ENCODE measurements at places on chromosomes 6 and 20.

DNA sequence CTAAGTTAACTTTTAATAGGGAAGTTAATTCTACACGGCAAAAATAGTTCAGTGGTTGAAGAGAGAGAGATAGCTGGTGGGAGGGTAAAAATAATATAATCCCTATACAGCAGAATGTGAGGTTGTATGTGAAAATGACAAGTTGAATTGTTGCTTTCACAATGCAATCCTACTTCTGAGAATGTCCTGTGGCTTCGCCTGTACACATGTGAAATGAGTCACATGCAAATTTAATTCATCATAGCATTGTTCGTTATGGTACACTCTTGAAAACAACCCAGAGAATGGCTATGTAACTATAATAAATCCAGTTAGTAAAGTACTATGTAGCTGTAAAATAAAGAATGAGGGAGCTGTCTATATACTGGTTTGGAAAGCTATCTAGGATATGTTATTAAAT lies 46.0 kb upstream of the HINT3 start:
- DNase-seq: no peak

- DNase-seq: no peak
These were observed 944.8 kb upstream of the CITED2 start for GRCh38 chr6:140319209-140319608.

GRCh38 chr6:164247106-164247505 lies 832.6 kb downstream of the QKI start:
- no peak for DNase-seq

DNA sequence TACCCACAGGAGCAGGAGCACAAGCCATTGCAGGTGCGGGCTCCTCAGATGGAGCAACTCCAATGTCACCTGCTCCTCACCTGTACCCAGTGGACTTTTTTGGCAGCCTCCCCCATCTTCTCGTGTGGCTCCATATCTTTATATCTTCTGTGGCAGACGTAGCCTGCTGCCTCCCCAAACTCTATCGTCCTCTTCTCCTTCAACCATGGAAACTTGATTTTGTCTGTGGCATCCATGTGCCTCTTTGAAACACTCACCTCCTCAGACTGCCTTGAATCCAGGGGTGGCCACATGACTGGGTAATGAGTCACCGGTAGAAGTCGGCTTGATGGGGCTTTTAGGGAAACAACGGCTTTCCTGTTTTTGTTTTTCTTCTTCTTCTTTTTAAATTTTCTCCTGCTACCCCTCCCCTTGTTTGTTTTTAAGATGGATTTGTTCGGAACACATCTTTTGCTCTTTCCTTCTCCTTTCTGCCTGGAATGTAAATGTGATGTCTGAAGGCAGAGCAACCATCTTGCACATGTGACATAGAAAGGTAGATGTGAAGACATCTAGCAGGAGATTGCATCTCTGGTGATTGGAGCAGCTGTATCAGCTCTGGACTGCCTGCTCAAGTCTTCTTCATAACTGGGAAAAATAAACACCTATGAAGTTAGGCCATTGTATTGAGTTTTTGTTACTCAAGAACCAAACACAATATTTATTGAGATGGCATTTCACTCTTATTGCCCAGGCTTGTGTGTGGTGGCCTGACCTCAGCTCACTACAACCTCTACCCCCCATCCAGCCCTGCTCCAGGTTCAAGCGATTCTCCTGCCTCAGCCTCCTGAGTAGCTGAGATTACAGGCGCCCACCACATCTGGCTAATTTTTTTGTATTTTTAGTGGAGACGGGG lies 69.9 kb upstream of the DDR1 start:
- DNase-seq: no peak

DNA sequence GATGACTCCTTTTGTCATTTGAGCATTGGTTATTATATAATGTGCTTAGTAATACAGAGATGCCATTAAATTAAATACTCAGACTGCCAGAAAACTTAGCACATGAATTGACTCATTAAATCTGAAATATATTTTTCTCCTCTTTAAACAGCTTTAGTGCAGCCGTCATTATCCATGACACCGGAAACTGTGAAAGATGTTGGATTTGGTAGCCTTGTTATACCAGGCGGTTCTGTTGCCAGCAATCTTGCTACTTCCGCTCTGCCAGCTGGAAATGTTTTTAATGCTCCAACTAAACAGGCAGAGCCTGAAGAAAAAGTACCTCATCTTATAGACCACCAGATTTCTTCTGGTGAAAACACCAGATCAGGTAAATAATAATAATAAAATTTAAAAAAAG lies 97.6 kb downstream of the SCAF8 start:
- no peak for DNase-seq

DNA sequence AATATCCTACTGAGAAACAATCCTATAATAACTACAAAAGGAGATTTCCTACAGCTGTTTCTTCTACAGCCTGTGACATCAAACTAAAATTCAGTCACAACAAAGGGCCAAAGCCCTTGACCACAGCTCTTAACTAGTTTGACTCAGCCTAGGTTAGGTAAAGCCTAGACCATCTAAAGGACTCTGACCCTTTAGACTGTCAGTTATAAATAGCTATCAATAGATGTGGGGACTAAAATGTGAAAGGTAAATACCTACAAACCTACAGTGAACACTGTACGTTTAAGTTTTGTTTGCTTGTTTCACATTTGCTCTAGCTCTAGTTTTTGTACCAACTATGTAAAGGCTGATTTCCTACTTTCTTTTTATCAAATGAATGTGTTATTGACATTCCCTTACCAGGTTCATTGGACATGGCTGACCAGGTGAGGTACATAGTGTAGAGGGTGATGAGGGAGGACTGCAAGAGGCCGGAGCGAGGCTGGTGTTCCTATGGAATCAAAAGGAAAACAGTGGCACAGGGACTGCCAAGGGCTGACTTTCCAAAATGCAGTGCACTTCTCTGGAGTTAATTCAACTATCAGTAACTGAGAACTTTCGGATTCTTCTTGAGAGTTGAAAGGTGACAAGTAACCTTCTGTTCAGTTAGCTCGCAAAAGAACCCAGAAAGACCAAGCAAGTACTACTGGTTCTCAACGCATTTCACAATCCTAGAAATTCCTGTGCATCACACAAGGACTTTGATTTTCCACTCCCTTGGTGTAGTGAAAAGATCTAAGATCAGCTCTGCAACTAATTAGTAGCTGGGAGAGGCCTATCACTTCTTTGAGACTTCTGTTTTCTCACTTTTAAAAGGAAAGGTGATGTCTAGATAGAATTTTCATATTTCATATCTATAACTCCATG lies 17.2 kb downstream of the SERINC3 start:
- no peak for DNase-seq

DNA sequence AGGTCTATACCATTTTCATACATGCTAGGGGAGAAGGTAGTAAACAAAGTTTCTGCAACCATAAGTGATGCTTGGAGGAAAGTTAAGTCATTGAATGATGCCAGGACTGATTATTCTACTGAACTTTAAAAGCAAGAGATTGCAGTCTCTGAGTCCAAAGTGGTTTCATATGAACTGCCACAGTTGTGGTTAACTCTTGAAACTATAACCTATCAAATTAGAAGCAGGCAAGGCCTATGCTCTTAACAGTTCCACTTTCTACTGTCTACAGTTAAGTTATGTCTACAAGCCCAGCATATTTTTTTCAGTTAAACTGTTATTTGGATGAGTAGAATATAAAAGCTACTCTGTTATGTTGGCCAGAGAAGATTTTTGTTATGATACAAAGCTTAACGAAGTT lies 326.5 kb upstream of the RUNX2 start:
- no peak for DNase-seq

- no peak for DNase-seq
These were observed 30.1 kb upstream of the APMAP start for GRCh38 chr20:25022680-25023079.

GRCh38 chr6:31580438-31580740 lies 1.8 kb downstream of the LTB start:
- DNase-seq: no peak

DNA sequence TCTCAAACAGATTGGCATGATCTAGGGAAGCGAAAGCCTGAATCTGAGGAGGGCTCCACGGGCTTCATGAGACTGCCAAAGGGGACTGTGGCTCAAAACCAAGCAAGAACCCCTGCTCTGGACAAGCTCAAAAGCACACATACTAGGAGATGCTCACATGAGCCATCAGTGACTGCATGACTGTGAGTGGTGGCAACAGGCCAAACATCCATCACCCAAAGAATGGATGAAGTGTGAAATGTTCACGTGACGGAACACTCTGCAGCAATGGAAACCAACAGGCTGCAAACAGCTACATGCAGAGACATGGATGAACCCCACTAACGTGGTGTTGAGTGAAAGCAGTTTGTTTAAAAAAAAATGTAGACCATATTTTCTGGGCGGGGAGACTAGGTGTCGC lies 136.3 kb downstream of the PREX1 start:
- no peak for DNase-seq

DNA sequence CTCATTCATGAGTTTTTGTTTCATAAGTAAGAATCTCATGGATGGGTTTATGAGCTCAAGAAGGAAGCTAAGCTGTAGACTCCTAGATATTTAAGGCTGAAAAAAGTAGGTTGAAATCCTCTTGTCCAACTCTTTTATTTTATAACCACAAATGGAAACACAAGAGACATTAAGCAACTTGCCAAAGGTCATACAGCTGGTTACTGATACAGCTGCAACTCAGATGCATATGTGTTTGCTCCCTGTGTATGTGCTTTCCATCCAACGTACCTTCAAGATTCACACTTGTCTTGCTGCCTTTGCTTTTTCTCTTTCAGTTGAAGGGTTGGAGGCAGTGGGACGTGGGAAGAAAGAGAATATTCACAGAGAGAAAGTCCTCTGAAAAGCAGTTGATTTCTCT lies 153.5 kb upstream of the STMND1 start:
- no peak for DNase-seq

GRCh38 chr20:3739926-3740451 lies 7.5 kb downstream of the HSPA12B start:
- DNase-seq: no peak

DNA sequence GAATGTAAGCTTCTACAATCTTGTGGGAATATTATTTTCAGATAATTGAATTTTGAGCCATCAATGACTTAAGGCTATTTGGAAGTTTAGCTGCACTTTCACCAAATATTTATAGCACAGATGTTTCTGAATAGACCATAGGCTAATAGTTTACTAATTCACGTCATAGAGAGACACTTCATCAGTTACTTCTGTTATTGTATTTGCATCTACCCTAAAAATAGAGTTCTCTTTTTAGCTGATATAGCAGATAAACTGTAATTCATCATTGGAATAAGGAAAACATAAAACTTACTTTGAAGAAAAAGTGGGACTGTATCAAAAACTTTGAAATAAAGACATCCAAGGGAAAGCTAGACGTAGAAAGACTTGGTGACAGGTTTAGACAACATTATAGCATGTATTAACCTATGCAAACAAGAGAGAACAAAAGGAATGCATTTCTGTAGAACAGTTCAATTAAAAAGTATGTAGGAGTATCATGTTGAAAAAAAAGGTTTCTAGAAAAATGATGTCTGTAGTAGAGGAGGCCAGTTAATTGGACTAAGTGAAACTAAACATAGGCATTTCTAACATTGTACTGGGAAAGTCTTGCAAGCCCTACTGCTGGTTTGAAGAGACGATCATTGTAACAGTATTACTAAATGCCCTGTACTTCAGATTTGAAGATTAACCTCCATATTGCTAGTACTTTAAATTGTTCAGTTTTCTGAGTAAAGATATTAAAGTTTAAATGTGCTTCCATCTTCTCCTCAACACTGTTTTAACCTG lies 123.3 kb downstream of the ZFAND3 start:
- no peak for DNase-seq

DNA sequence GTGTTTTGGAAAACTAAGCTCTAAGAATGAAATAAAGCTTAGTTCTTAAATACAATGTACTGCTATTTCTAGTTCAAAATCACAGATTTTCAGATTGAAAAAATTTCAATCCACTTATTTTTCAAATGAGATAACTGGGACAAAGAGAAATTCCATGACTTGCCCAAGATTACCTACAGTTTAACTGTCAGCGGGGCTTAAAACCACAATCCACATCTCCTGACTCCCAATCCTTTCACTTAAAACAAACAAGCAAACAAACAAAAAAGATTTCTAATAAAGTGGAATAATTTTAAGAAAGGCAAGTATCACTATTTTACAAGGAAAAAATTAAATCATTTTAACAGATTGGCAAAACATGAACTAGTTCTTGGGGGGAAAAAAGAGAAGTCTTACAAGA lies 4.2 kb downstream of the PHIP start:
- DNase-seq: no peak

DNA sequence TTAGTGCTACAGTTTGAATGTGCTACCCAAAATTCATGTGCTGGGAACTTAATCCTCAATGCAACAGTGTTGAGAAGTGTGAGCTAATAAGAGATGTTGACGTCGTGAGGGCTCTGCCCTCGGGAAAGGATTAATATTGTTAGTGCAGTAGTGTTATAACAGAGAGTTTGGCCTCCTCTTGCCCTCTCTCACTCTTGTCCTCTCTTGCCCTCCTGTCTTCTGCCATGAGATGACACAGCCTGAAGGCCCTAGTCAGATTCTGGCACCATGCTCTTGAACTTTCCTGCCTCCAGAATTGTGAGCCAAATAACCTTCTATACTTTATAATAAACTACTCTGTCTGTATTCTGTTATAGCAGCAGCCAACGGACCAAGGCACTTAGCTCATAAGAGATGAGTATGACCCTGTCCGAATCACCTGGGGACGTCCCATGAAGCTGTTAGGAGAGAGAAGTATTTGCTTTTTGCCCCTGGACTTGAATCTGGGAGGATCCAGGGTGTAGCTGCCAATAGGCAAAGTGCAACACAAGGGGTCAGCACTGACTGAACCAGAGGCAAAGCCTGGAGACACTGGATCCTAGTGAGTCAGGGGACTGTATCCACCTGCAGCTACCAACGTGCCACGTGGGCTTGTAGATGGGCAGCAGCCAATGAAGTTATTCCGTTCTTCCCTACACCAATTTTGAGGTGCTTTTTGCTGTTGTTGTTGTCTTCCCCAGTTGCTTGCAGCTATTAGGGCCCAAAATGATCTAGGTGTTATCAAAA lies 233.7 kb downstream of the THBS2 start:
- DNase-seq: no peak

DNA sequence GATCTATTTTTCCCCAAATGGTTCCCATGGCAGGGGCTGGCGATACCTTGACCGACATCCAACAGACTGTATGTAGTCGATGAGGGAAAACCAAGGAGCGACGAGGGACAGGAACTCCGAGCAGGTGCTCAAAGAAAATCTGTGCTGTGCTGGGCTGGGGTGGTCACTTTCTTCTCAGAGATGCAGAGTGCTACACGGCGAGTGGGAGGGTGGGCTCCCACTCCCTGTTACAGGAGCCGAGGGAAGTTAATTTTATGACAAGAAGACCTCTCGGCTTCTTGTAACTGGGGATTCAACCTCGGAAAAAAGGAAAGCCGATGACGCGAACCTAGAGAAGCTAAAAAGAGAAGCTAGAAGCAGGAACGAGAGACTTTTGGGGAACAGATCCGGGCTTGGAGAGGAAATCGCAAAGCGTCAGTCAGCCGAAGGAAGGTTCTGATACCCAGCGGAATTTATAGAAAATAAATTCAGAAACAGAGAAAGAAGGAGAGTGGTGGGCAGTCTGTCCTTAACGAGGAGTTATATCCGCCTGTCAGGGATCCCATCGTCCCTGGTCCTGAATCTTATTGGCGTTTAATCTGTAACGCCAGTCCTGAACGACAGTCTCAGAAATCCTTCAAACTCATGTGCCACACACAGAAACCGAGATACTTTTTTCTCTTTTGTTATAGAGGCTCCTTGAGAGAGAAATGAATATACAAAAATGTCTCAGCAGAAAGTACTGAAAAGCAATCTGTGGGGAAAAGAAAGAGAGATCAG lies 84.6 kb upstream of the ZNF322 start:
- no peak for DNase-seq
